Gastroesophageal sphincter (tissue), 4 donors: ENCODE measurements at places on chromosomes 11 and 22. TPM values are rescaled to one million over a fixed set of nuclear protein-coding genes. Genes with fewer than 3 reads are reported as not detected.

DNA sequence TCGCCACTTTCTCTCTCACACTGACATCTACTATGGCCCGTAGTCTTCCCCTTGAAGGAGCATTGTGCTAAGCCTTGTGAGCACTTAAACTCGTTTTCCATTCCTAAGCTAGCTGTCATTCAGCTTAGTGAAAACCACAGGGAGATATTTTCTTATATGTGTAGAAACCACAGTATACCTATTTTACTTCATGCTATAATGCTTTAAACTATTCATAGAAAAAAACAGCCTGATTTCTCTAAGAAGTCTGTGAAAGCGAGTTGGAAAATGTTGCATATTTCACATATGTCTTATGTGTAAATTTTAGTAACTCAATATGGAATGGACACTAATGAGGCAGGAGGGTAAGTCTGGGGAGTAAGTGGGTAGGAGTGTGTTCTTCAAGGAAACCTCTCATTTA, 194.3 kb upstream of the CTSC start:
- no peak for ATAC-seq

DNA sequence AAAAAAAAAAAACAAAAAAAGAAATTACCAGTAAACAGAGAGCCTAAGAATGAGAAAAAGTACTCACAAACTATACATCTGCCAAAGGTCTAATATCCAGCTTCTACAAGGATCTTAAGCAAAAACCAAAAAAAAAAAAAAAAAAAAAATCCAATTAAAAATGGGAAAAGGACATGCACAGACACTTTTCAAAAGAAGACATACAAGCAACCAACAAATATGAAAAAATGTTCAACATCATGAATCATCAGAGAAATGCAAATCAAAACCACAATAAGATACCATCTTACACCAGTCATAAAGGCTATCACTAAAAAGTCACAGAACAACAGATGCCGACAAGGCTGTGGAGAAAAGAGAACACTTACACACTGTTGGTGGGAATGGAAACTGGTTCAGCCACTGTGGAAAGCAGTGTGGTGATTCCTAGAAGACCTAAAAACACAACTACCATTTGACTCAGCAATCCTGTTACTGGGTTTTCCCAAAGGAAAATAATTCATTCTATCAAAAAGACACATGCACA, 18.3 kb downstream of the MS4A6A start:
- no peak for ATAC-seq

BACE1 gene
- 45.4 TPM for total RNA-seq

- peak; percentile 82 for ATAC-seq
These were observed at the start of gene CAVIN3 for GRCh38 chr11:6320411-6321155. TSS of gene CAVIN3 (minus strand) at chr11:6320501. CDS start at chr11:6320476, 25 bp downstream.

DNA sequence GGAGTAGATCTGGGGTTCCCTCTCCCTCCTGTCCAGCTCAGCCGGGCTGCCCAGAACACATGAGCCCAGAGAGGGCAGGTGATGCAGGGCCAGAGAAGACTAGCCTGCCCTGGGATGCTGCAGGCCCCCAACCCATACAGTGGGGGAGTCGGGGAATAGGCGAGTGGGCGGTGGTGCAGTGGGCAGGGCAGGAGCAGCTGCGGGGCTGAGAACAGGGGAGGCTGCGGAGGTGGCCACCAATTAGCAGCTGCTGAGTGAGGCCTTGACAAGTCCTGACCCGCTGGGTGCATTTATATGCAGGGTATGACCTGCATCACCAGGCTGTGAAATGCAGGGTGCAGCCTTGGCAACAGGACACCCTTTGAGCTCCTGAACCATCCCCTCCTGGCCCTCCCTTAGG, 43.1 kb downstream of the NFAM1 start:
- no peak for ATAC-seq

DNA sequence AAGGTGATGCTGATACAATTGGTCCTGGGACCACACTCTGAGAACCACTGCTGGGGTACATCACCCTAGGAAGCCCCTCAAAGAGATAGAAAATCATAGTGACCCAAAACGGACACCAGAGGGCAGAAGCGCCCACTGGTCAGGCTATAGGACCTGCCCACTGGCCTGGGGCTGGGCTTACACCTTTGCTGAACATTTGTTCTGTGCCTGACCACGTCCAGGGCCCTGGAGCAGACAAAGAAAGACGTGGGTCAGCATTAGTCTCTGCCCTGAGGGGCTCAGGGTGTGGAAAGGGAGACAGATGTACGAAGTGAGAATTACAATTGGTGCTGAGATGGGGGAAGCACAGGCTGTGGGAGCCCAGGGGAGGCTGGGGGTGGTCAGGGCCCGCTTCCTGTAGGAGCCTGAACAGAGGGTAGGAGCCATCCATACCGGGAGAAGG, 14.4 kb upstream of the SERPINH1 start:
- ATAC-seq: peak; percentile 85

ZNRD2 gene
- total RNA-seq: 73.5 TPM

DNA sequence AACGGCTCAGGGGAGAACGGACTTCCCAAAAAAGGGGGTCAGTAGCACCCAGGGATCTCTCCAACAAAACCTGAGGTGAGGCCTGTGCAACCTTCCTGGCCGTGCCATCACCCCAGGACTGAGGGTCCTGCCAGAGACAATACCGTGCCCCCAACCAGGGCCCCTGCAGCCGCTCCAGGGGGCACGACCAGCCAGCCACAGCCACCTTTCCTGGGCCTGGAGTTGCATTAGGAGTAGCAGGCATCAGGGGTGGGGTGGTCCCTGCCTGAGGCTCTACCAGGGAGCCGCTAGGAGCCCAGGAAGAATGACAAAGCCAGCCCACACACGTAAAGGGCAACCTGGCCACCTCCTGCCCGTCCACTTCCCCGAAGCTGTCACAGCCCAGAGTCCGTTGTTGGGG, 137.8 kb downstream of the BRD1 start:
- no peak for ATAC-seq

CRYAB gene
- 273 TPM for total RNA-seq

DNA sequence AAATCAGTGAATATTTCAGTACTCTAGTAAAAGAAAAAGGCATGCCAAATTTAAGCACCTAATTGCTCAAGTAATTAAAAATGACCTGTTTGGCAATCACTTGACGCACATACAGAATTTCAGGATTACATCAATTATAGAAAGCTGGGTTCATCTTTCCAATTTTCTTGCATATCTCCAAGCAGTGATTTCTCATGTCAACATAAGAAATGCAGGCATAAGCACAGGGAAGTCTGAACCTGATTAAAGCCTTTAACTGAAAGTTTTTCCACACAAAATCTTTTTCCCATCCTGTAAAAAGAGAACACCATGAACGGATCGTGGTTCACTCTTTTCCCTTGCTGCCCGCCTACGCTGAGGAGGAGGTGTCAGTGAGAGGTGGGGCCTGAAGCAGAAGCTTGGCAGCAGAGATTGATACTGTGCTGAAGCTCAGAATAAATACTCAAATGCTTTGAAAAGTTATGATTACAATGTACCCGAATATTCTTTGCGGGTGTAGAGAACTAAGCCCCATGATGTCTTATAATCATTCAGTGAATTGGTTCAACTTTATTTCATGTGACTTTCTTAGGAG, 704.1 kb upstream of the CCDC90B start:
- ATAC-seq: peak; percentile 60

DNA sequence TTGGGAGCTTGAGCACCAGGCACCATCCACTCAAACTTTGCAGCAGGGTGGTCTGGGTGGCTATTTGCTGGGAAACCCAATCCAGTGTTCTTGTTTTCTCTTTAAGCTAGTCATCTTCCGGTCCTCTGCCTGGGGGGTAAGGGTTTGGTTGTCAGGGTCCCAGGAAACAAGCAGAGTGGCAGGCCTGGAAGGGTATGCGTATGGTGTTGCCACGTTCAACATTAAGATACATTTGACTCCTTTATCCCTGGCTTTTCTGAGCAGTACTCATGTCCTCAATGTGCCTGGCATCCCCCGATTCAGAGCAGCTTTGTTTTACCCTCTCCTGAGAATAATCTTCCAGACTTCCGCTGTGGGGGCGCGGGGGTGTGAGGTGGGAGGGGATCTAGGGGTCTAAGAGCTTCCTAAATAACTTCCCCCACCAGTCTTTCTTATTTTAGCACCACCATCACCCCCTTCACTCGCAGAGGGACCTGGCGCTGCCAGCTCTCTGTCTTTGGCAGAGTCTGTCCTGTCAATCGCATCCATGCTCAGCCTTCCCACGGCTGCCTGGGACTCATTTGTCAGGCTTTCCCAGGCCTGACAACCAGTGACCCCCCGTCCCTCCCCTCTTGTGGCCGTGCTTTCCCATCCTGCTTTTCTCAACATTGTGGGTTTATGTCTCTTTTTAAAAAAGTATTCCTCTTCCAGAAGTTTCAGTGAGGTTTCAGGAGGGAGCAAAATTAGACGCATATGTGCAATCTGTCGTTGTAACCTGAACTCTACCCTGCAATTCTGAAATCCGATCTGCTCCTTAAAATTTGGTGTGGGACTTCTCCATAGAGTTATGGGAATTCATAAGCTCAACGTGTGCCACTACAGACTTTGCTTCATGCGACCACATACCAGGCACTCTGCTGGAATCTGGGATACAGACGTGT, 27.0 kb upstream of the RBFOX2 start:
- no peak for ATAC-seq
